ENCODE measurements at places on chromosomes 2 and 18.

- no peak for DNase-seq
Observed at GRCh38 chr2:45706033-45706432, 54.6 kb downstream of the PRKCE start.

- DNase-seq, result no peak
Observed at GRCh38 chr2:112846031-112846430, 9.5 kb upstream of the IL1B start.

- no peak for DNase-seq
Observed at GRCh38 chr18:23998820-23999219, 15.7 kb upstream of the TTC39C start.

GRCh38 chr18:73835656-73836364, 311.8 kb downstream of the FBXO15 start:
- DNase-seq, result no peak

DNA sequence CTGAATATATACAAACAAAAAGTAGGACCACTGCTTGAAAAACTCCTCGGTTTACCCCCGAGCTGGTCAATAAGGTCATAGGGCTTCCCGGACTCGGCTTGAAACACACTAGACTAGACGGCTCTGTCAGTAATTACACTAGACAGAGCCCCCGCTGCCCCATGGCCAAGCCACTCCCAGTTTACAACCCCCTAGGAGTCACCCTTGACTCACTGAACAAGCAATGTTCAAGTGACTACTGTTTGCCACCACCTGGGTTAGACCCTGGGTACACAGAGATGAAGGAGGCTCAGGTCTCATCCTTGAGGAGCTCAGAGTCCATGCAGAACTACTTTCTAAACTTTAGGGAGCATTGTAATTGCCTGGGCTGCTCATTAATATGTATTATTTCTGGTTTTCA, 13.7 kb upstream of the PRELID3A start:
- no peak for DNase-seq

- DNase-seq, result no peak
Observed at GRCh38 chr2:33230842-33231241, 245.6 kb upstream of the RASGRP3 start.

- no peak for DNase-seq
Observed at GRCh38 chr2:60819155-60819862, 62.1 kb upstream of the REL start.

GRCh38 chr18:39561126-39561525, 1995.5 kb upstream of the CELF4 start:
- peak; percentile 25 for DNase-seq

DNA sequence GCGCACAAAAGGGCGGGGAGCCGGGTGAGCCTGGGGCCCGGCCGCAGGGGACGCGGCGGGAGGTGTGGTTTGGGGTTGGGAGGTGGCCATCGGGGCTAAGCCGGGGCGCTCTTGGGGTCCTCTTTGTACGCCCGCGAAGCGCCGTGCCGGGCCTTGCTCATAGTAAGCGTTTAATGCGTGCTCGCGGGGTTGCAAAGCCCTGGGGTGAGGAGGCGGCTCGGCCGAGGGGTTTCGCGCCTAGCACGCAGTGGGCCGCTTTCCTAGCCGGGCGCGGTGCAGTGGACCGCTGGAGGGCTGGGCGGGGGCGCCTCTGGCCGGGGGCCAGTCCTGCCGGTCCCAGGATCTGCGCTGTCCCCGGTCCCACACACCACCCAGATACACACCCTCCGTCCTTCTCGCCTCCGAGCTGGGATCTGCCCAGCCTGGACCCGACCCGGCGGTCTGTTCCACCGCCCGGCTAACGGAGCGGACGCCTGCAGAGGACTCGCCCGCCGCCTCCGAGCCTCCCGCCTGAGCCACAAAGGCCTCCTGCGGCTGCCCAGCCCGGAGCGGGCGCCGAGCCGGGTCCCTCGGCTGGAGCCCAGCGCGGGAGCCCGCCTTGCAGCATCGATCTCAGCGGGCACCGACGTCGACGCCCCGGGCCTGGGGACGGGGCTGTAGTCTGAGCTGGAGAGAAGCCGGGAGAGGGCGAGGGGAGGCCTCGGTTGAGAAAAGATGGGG, 564 bp downstream of the DPYSL5 start:
- DNase-seq, result peak; percentile 27

GRCh38 chr2:98172150-98172765, 85.3 kb downstream of the VWA3B start:
- no peak for DNase-seq

GRCh38 chr2:108640731-108641130, 78.6 kb upstream of the RANBP2 start:
- no peak for DNase-seq

- peak; percentile 85 for DNase-seq
Observed at GRCh38 chr2:238938401-238939055, 90.6 kb downstream of the TWIST2 start.

- peak; percentile 39 for DNase-seq
Observed at GRCh38 chr2:16123421-16123820, 183.1 kb downstream of the MYCN start.

DNA sequence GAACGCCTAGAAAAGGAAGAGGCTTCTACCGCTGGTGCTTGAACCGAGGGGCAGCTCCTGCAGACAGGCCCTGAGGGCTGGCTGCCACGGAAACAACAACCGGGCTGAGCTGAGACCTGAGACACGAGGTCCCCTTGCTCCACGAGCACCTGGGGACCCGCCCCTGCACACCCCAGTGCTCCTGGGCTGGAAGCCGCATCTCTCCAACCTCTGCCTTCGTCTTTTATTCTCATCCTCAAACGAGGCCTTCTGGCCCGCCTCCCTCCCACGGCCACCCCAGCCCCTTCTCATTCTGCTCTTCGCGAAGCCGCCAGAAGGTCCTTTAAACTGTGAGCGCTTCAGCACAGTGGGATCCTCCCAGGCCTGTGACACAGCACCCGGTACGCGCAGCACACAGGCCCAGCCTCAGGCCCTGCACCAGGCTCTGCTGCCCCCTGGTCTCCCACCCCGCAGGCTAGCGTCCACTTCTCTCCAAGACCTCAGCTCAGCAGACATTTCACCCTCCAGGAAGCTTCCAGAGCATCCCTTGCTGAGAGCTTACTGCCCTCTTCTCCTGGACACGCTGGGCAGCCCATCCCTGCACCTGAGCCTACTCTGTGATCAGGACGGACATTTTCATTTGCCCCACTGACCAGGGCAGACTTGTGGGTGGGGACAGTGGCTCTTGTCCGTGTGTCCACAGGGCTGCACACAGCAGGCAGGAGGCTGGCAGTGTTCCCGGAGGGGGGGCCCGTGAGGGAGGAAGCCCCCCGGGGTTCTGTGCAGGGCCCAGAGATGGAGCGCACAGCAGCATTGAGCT, 149.7 kb downstream of the PXDN start:
- no peak for DNase-seq

DNA sequence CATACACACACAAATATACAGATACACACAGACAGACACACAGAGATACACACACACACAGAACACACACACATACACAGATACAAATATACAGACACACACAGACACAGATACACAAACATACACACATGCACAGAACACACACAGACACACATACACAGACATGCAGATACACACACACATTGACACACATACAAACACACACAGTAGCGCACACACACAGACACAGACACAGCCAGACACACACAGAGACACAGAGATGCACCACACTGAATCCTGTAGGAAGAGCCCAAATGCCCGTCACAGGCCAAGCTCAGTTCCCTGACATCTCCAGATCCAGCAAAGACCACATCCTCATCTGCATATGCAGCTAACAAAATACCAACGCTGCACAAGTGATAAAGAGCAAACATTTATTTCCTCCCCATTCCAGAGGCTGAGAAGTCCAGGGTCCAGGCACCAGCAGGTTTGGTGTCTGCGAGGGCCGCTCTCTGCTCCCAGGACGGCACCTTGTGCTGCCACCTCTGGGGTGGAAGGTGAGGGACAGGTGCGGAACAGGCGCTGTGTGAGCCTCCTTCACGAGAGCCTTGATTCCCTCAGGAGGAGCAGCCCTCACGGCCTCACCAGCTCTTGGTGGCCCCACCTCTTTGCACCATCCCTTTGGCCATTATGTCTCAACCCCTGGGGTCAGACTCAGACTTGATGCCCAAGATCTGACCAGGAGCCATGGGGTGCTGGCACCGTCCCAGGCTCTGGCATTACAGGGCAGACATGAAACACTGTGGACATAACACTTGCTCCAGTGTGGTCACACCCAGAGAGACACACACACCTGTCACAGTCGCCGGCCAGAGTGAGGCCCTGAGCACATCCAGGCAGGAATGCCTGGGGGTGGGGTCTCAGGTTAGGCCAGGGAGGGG, 108.7 kb downstream of the NDUFA10 start:
- DNase-seq, result no peak

DNA sequence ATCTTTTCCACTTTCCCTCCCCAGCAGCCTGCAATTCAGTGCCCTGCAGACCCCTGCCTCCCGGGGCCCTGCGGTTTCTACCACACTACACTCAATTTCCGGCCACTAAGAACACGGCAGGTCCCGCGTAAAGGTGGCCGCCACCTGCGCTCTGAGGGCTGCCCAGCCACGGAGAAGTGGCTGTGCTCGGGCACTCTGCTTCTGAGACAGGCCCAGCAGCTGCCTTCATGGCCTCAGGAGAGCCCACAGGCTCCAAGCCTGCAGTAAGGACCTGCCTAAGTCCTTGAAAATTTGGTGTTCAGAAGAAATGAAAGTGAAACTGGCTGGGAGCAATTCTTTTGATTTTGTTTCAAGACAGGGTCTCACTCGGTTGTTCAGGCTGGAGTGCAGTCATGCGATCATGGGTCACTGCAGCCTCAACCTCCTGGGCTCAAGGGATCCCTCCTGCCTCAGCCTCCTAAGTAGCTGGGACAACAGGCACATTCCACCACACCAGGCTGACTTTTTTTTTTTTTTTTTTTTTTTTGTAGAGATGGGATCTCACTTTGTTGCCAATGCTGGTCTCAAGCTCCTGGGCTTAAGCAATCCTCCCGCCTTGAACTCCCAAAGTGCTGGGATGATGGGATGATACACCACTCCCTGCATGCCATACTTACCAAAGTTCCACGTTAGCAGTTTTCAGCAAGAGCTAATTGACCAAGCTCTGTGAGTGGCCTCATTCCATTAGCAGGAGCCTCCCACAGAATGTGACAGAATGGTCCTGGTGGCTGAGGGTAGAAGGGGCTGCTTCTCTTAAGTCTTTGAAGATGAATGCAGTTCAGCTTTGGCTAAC, 14.6 kb upstream of the ALPP start:
- no peak for DNase-seq

GRCh38 chr2:152093464-152093863, 5.4 kb downstream of the CACNB4 start:
- peak; percentile 46 for DNase-seq

DNA sequence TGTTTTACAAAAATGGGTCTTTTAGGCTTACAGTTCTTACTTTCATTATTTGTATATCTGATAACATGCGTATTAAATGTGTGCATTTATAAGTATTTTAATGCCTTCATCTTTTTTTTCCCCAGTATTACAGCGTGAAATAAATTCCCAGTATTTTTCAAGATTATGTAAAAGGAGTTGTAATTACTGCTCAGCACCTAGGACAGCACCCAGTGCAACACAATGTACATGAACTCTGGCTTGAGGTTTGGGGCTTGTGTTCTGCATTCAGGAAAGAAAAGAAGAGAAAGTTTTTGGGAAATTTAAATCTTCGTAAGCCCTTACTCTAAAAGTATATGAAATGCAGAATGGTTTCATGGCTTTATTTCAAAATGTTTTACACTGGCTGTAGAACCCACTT, 16.7 kb downstream of the ZNF638 start:
- DNase-seq, result no peak

GRCh38 chr2:24824966-24825882, 32.0 kb downstream of the CENPO start:
- DNase-seq, result no peak

DNA sequence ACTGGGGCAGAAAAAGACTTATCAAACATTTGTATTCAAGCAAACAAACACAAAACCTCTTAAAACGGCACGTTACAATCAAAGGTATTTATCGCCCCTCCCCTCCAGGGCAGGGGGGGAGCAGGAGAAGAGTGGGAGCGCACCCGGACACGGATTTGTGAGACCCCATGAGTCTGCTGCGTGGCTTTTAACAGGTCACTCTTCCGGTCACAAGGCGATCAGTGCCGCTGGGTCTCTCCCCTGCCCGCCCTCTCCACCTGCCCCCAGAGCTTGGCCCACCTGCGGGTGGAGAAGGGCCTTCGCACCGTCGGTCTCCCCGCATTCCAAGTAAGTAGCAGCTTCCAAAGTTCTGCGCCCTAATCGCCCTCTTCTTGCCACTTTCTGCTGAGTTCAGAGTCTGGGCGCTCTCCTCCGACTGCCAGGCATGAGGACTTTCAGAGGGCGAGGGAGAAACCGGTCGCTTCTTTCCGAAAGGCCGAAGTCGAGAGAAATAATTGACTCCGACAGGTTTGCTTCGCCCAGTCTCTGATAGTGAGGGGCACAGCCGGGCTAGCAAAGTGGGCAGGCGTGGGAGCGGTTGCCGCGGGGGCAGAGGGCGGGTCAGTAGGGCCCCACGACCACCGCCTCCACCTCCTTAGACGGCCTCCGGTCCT, 800 bp downstream of the RPRM start:
- no peak for DNase-seq

- no peak for DNase-seq
Observed at GRCh38 chr2:69582582-69583176, 60.9 kb downstream of the AAK1 start.

- DNase-seq, result no peak
Observed at GRCh38 chr18:48743886-48744285, 205.1 kb downstream of the CTIF start.

GRCh38 chr2:214671319-214671885, 138.1 kb downstream of the BARD1 start:
- no peak for DNase-seq

GRCh38 chr18:5066380-5066977, 130.6 kb downstream of the AKAIN1 start:
- no peak for DNase-seq

- DNase-seq, result no peak
Observed at GRCh38 chr2:11305958-11306357, 38.5 kb downstream of the ROCK2 start.

DNA sequence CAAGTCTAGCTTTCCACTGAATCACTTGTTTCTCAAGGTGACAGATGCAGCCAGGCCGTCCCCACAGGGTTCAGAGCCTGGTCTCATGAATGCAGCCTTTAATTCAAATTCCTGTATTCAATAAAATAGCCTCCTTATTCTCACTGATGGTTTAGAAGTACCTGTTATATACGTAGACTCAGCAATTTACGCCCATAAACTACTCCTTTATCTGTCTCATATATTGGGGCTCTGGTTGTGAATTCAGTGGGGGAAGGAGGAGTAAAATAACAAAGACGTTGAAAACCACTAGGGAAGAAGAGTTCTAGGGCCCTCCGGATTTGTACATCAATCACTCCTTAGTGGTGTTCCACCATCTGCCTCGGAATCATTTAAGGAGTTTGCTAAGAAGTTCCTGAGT, 1.7 kb downstream of the OBSL1 start:
- no peak for DNase-seq

- no peak for DNase-seq
Observed at GRCh38 chr2:135890149-135890548, 13.9 kb upstream of the MCM6 start.
